Activated CD4-positive, alpha-beta T cell treated with anti-CD3 and anti-CD28 coated beads for 36 hours (primary cell): ENCODE measurements at places on chromosomes 5 and 9.

DNA sequence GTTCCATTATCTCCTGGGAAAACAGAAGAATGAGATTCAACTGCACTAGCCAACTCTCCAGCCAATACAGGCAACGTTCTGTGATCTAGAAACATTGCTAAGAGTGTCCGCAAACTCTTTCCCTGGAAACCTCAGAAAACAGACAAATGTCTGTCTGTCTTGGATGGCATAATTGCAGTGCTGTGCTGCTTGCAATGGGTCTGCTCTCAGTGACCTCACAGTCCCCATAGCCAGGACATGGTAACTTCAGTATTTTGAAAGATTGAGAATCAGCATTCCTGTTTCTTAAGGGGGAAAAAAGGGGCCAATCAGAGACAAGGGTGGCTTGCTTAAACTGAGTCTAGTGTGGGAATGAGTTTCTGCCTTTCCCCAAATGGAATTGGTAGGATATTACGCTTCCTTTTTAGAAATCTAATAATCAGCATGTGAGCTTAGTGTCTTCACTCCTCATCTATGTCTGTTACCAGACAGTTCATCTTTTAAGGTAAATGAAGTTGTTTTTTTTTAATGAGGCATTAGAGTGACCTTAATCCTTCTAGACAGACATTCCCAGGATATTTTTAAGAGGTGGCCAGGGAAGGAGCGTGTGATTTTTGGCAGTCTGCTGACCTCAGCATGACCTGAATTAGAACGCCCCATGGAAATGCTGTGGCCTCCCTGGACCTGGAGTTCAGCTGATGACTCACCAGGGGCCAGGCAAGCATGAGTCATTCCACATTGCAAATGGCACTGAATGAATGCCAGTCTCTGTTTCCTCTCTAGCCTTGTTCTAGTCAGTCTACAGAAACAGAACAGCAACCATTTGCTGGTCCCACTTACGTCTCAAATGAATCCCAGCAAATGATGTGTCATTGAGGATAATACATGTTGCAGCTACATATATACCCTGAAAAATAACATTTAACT, 210.2 kb upstream of the ACTBL2 start:
- DNase-seq: peak; percentile 58

GRCh38 chr9:34526026-34526425, 3.2 kb upstream of the ENHO start:
- no peak for DNase-seq

GRCh38 chr5:135600971-135601381, 22.2 kb upstream of the CXCL14 start:
- DNase-seq: no peak

DNA sequence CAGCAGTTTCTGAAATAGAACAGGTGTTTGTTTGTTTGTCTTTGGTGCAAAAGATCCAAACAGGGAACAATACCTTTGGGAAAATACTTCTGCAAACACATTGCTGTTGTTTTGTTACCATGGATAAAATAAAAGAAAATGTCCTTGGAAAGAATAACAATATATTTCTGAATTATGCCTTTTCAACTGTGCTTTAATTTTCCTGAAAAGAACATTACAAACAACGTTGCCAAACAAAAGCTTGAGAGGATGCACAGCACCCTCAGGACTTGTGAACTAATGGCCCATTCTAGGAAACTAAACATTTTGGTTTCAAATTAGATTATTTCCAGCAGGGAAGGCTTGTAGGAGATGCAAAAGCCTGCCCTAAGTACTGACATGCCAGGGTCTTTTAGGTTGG, 967.2 kb downstream of the TLE4 start:
- no peak for DNase-seq

GRCh38 chr5:78537821-78538220, 110.8 kb downstream of the LHFPL2 start:
- no peak for DNase-seq
